ENCODE measurements at places on chromosomes 3 and 15.
A peak's percentile ranks its signal among the peaks of the same experiment; 100 is the strongest.

- peak; percentile 53 for DNase-seq
Measured at GRCh38 chr15:26867200-26868007, 542 bp downstream of the GABRA5 start.

DNA sequence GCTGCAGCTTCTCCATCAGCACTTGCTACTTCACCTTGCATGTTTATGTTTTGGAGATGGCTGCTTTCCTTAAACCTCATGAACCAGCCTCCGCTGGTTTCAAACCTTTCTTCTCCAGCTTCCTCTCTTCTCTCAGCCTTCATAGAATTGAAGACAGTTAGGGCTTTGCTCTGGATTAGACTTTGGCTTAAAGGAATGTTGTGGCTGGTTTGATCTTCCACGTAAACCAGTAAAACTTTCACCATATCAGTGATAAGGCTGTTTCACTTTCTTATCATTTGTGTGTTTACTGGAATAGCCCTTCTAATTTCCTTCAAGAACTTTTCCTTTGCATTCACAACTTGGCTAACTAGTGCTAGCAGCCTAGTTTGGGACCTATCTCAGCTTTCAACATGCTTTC, 11.7 kb upstream of the GNAT1 start:
- no peak for DNase-seq

GRCh38 chr15:84889991-84890669, 5.7 kb downstream of the SLC28A1 start:
- no peak for DNase-seq

DNA sequence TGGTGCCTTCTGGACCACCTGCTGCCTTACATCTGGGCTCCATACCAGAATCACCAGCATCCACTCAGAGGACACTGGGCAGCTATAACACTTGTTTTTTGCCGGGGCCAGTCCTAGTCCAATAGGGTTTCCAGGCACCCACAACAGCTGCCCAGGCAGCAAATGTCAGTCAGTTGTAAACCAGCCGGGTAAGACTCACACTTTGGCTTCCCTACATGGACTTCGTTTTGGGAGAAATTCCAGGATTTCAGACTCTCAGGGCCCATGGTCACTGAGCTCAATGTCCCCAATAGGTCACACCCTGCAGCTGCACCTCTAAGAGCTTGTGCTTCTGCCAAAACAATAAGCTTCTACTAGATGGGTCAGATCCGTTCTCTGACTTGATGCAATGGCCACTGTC, 83.8 kb downstream of the FAM174B start:
- DNase-seq, result no peak
